Activated CD4-positive, alpha-beta T cell treated with anti-CD3 and anti-CD28 coated beads, Interleukin-2, amount 50 U/mL, for 48 hours (primary cell): ENCODE measurements at places on chromosomes 3 and 15.

- DNase-seq, result no peak
Observed at GRCh38 chr3:16174026-16174355, 489 bp upstream of the GALNT15 start.

DNA sequence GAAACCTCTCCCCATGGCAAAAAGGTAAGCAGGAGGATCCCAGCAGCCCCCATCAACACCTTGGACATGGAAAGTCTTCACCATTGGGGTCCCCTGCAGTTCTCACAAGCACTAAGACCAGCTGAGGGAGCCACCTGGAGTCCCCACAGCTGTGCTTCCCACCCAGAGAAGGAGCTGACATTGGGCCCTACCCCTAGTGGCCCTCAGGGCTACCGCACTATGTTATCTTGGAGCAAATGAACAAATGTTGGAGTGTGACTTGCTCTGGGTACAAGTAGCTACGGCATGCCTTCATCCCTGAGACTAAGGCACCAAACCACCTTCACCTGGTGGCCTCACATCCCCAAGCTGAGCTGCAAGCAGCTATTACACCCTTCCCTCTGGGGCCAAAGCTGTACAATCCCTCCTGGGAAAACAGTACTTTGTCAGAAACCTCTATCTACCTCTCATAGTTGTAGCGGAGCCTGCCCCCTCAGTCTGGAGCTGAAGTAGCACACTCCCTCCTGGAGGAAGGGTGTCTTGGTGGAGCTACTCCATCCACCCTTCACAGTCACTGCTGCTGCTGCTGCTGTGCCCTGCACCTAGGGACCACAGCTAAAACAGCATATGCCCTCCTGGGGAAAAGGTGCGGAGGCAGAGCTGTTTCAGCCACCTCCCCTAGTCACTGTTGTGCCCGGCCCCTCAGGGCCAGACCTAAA is 42.7 kb downstream of the SERP1 start:
- no peak for DNase-seq

- DNase-seq, result no peak
Observed at GRCh38 chr3:46410669-46411068, 3.6 kb downstream of the CCRL2 start.

DNA sequence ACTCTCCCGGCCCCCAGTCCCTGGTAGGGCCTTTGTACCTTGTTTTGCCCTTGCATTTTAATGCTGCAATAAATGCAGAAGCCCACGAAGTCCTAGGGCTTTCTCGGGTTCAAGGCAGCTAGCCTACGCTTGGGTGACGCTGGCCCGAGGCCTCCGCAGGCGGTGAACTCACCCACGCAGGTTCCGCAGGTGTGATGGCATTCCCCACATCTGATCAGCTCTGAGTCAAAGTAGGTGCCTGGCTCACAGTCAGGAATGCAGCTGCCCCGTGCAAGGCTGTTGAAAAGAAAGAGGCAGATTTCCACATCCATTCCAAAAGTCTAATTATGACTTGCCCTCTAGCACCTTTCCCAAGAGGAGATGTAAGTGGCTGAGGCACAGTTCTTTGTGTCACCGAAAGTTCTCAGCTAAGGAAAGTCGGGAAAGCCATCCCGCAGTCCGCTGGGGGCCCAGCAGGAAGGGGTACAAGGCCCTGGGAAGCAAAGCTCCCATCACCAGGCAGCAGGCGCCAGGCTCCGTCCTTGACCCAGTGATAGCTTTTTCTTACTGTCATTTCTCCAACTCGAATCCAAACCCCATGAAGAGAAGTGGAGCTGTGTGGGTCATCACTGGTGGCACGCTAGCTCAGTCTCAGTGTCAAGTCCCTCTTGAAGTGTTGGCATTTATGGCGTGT is 23.2 kb upstream of the SNRPA1 start:
- no peak for DNase-seq

GRCh38 chr15:48413304-48413703 is 82.1 kb downstream of the DUT start:
- DNase-seq, result no peak

DNA sequence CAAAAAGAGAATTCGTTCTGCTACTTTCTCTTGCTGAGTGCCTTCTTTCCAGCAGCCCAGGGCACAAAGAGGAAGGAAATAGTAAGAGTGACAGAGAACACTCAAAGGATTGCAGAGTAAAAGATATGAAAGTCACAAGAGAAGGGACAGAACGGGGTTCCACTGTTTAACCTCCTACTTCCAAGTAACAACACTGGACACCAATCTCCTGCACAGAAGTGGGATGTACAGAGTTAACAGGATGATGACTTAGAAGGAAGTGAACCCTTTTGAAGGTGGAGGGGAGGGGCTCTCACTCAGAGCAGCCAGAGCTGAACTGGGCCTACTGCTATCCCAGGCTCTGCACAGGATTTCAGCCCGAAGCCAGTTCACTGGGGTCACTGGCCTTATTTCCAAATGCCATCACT is 130.1 kb upstream of the PRICKLE2 start:
- peak; percentile 4 for DNase-seq

- DNase-seq, result peak; percentile 68
Observed at GRCh38 chr15:74835312-74835823, 7.6 kb downstream of the ULK3 start.

DNA sequence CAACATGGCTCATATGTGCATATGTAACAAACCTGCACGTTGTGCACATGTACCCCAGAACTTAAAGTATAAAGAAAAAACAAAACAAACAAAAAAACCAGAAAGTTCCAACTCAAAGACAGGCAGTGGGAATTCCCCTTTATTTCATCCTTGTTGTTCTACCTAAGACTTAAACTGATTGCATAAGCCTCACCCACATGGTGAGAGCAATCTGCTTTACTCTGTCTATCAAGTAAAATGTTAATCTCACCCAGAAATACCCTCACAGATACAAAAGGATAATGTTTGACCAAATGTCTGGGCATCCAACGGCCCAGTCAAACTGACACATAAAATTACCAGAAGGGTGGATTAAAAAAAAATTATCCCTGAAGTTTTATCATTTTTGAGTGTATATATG is 190.9 kb upstream of the PLSCR5 start:
- no peak for DNase-seq
